Adipocyte (in vitro differentiated cells): ENCODE measurements at places on chromosomes 11 and 22.
A peak's percentile ranks its signal among the peaks of the same experiment; 100 is the strongest.

DNA sequence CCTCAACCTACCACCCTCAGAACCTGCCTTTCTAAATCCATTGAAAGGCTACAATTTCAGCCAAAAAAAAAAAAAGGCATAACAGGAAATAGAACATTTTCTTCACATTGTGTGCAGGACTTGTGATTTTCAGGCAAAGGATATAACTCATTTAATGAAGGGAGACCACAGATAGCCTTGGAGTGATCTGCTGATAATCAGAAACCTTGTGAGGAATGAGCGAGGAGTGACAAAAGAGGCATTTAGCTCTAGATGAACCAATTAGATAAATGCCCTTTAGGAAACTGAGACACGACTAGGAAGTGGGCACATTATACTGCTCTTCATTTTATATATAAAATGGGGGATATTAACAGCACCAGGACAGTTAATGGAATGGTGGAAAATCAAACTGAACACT lies 216.5 kb upstream of the GRIA4 start:
- no peak for DNase-seq

DNA sequence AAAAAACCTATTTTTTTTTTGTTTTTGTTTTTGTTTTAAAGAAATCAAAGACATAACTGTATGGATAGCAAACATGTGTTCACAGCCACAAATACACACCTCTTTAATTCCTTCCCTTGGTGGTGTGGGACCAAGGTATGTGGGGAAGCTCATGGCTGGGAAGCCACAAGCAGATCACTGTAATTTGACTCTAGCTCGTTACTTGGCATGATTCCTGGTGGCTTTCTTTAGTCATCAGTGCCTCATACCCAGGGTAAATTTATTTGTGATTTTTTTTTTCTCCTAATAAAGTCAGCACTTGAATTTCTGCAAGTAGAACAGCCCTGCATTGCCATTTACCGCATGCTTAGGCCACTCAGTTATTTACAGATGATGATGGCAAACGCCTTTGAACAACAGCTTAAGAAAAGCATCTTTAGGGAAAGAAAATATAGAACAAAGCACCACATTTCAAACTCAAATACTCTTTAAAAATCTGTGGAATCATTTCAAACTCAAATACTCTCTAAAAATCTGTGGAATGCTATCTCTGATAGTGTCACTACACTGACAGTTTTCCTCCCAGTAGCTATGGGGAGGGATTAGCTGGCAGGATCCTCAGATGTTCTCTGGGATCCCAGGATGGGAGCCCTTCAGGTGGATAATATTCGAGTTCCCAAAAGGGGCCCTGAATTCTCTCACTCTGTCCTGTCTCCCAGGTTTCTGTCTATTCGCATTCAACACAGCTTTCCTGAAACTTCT lies 687.2 kb downstream of the OPCML start:
- peak; percentile 90 for DNase-seq

DNA sequence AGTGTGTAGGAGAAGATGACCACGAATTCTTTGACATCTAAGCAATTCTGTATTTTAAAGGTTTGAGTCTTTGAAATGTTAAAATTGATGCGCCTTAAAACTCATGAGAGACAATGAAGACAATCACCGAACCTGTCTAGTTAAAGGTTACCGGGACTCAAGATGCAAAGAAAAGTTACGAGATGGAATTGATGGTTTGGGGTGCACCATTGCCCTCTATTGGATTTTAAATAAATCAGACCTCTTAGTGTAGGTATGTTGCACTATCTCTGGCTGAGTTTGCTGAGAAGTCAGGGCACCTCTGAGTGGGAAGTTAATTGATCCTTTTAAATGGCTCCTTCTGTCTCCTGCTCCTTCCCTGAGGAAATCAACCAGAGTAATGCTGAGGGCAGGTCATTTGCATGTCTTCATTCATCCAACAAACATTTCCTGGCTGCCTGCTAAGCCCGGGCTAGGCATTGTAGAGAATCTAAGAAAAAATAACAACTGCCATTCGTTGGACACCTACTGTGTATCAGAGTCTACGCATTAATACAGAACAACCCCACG lies 19.4 kb upstream of the TMA7B start:
- DNase-seq = no peak

DNA sequence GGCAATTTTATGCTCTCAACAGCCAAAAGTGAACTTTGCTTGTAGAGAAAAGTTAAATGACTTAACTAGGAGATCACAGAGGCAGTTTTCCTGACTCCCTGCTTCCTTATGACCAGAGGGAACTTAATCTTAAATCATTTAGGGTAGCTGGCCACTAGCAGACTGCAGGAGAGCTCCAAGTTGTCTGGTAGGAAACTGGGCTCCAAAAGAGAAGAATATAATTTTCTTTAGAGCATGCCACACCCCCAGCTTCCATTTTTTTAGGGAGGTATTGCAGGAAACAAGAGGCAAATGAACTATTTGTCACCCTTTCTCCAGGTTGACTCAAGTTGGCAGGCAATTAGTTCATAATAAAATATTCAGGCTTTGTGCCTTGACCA lies 2.6 kb downstream of the METTL15 start:
- peak; percentile 42 for DNase-seq

DNA sequence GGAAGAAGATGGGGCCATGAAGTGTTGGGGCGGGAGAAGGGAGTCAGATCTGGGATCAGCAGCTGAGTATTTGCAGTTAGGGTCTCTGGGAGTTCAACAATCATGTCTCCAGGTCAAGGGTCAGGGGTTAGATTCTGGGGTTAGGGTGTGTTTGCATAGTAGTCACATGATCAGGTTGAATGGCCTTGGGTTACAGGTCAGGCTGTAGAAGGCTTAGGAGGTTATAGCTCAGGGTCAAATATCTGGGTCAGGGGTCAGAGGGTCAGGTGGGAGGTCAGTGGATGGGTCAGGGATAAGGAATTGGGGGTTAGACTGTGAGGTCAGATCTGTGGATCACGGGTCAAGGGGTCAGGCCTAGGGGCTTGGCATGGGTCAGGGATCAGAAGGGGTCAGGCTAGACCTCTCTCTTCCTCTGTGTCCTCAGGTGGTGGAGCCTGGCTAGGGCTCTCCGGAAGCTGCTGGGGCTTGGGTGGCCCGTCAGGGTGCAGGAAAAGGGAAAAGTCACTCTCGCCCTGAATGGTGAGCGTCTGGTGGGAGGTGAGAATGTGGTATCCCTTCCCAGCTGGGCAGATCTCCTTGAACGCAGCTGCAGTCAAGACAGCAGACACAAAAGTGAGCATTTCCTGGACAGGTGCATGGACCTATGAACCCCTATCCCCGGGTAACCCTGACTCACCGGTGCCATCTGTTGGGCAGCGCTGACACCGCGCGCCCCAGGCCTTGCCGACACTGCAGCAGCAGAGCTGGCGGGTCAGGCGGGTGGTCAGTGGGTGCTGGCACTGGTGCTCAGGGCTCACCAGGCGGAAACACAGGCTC lies 6.4 kb downstream of the LTBP3 start:
- DNase-seq = peak; percentile 52

GRCh38 chr22:21104126-21104691 lies 58.5 kb downstream of the LRRC74B start:
- DNase-seq = no peak

DNA sequence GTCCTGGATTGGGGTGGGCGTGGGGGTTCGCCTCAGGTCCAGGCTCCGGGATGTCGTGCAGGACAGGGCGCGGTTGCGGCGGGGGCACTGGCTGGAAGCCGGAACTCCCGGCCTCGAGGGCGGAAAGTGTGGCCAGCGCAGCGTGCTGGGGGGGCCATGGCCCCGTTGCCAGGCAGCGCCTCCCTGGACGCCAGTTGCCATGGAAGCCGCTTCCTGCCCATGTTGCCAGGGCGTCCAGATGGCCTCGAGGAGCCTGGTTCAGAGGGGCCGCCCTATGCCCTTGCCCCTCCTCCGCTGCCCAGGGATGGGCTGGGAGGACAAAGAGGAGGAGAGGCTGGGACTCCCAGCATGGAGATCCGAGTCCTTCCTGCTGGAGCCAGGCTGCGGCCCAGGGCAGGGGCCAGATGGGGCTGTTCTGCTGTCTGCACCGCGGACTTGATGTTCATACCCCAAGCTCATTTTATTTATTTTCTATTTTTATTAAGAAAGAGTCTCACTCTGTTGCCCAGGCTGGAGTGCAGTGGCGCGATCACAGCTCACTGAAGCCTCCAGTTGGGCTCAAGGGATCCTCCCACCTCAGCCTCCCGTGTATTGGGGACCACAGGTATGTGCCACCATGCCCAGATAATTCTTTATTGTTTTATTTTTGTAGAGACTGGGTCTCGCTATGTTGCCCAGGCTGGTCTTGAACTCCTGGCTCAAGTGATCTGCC lies 4.6 kb upstream of the CCDC188 start:
- DNase-seq = peak; percentile 64

DNA sequence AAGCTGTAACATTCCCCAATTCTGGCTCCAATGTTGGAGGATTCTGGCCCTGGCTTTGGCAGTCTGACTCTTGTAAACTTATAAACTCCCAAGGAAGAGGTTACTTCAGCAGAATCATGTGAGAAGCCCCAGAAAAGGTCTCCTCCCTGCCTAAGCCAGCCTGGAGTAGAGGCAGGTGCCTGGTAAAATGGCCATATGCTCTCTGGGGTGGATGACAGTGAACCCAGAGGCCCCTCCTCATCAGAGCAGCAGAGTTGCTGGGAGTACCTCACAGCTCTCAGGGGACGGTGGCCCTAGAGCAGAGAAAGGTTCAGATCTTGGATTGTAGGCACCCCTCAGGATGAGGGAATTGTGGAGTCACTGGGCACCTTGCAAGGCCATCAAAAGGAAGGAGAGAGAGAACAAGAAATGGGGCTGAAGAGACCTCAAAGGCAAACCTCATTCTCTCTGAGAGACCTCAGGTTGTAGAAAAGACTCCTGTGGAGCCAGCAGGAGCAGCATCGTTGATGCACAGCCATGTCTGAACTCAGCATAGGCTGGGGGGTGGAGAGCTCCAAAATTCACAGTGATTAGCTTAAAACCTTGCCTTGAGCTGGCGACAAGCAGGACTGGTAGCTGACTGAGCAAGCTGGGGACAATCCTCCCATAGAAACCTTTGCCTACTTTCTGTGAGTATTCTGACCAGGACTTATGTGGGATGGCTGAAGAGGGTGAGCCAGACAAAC lies 4.9 kb upstream of the P2RY6 start:
- no peak for DNase-seq

GRCh38 chr11:125210066-125210465 lies 45.5 kb downstream of the PKNOX2 start:
- DNase-seq = no peak

- no peak for DNase-seq
Observed at GRCh38 chr11:118243993-118244762, 8.0 kb downstream of the MPZL3 start.

DNA sequence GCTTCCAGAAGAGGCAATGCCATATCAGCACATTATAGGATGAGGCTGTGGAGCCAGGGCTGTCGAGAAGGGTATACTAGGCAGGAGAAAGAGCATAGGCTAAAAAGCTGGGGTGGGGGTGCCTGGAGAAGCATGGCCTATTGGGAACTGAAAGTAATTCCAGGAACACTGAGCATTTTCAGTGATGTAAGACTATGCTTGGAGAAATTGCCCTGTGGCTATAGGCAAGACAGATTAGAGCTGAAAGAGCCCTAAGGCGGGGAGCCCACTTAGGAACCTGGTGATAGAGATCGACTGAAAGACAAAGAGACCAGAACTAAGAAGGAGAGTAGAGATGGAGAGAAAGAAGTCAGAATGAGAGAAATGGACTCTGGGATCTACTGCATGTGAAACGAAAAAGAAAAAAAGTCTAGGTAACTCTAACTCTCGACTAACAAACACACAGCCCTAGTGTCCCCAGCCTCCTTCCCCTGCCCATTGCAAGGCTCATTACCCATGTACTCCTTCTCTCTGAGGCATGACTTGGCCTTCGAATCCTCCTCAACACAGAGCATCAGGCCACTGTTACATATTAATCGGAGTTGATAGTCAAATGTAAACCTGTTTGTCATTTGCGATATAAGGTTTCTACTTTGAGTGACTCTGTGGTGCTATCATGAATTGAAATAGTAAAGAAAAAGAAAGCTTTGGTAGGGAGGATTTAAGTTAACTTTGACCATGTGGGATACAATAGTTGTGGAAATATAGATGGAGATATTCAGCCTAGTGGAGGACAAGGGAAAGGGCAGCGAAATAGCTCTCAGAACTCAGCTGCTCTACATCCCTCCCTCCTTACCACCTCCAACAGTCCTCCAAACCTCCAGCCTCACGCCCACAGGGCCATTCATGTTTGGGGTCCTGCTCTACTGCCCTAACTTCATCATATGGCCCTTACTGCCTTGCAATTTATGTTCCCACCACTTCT lies 52.3 kb upstream of the BMAL1 start:
- DNase-seq = no peak

- DNase-seq = no peak
Observed at GRCh38 chr11:117923275-117923674, 5.9 kb downstream of the TMPRSS13 start.

- DNase-seq = no peak
Observed at GRCh38 chr11:65857500-65857852, 504 bp downstream of the CFL1 start.

GRCh38 chr22:17941471-17942406 lies 82.6 kb downstream of the MICAL3 start:
- no peak for DNase-seq

- no peak for DNase-seq
Observed at GRCh38 chr11:121611242-121611641, 158.5 kb upstream of the SORL1-AS1 start.

- no peak for DNase-seq
Observed at GRCh38 chr11:102853956-102854355, 10.5 kb upstream of the MMP3 start.

- DNase-seq = no peak
Observed at GRCh38 chr11:8573777-8574176, 20.3 kb downstream of the STK33 start.

- peak; percentile 68 for DNase-seq
Observed at GRCh38 chr11:72072348-72072747, 8.0 kb downstream of the NUMA1 start.

DNA sequence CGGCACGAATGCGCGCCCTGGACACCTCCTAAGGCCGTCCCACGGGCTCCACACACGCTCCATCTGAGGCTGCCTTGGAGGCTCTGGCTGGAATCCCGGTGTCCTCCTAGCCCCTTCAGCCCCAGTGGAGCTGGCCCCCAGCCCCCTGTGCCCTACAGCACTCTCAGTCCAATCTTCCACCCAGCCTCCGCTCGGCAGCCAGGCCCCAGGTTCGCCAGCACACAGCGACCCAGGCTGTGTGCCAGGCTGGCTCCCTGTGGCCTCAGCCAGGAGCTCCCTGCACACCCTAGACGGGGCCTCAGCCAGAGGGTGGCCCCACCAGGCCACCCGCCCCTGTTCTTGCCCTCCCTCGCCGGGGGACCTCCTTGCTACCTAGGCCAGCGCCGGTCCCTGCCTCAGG lies 18.6 kb downstream of the MOB2 start:
- no peak for DNase-seq

- no peak for DNase-seq
Observed at GRCh38 chr22:46741974-46742519, 4.0 kb upstream of the CERK start.

GRCh38 chr22:19943082-19944026 lies 1.7 kb upstream of the TXNRD2 start:
- DNase-seq = peak; percentile 94

GRCh38 chr11:122424636-122425035 lies 230.9 kb upstream of the UBASH3B start:
- peak; percentile 14 for DNase-seq
